ENCODE measurements at places on chromosomes 6 and 20.

DNA sequence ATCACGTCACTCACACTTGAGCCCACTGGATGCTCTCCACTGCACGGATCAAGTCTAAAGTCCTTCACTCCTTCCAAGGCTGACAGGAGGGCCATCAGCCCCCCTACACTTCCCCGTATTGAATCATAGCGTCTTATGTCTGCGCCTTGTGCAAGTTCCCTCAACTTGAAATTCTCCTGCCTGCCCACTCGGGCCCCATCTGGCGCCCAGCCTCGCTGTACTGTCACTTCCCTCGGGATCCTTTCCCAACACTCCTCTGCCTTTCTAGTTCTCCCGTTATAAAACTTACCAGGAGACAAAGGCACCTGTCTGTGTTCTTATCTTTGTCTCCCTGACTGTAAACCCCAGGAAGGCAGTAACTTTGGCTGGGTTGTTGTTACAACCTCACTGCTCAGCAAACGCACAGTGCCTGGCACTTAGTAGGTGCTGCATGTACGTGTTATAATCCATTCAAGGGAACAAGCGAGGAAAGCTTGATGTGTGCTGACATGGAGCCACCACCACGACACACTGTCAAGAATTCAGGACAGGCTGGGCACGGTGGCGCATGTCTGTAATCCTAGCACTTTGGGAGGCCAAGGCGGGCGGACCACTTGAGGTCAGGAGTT is 33.8 kb upstream of the ZFAND3 start:
- no peak for DNase-seq

- DNase-seq: no peak
Observed at GRCh38 chr6:39330057-39330456, 7.6 kb upstream of the KCNK16 start.

DNA sequence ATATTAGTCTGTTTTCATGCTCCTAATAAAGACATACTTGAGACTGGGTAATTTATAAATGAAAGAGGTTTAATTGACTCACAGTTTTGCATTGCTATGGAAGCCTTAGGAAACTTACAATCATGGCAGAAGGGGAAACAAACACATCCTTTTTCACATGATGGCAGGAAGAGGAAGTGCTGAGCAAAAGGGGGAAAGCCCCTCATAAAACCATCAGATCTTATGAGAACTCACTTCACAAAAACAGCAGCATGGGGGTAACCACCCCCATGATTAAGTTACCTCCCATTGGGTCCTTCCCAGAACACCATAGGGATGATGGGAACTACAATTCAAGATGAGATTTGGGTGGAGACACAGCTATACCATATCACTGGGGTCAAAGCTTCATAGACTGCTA is 254.2 kb downstream of the ERMARD start:
- no peak for DNase-seq

DNA sequence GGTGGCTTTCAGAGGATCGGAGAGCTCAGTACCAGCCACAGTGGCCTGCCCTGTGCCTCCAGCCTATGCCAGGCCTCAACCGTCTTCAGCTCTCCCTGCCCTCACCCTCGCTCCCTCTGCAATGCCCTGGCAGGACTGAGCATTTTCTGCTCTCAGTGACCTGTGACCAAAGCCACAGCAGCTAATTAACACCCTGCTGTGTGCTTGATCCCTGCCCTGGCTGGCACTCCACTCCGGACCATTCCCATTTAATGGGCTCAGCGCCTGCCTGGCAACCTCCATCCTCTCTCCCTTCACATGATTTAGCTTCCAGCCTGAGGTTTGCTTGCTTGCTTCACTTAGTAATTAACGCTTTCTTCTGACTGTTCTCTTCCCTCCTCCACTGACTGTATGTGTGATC is 287.5 kb downstream of the LRFN2 start:
- no peak for DNase-seq

DNA sequence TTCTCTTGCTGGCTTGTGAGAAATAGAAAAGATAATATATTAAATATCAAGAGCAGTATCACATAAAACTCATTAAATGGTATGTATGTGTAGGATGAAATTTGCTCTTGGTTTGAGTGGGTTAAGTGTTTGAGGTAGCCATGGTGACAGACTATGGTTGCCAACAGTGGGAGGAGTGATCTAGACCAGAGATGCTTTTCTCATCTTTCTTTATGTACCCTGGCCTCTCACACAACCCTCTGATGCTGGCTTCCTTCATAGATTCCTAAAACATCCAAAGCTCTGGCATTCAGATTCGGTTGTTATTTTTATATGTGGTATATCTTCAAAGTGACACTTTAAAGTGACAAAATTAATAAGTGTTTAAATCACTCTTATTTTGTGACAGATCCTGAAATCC is 9.0 kb upstream of the MLIP start:
- no peak for DNase-seq

DNA sequence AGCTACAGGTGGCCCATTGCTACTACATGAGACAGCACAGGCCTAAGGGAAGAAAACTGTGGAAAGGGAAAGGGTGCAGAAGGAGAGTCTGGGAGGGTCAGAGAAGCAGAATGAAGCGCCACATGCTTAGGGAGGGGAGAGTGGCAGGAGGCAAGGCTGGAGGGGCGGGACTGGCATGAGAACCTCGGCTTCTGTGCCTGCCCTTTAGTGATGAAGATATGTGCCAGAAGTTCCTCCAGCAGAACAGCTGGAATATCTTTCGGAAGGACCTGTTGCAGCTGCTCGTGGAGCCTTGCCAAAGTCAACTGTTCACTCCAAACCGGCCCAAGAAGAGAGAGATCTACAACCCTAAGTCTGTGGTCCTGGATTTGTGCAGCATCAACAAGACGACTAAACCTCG is 61.8 kb downstream of the CNBD2 start:
- DNase-seq: no peak

Data from stimulated activated CD4-positive, alpha-beta T cell treated with anti-CD3 and anti-CD28 coated beads, Interleukin-2, amount 100 ng/mL, for 4 hours (primary cell).